ENCODE measurements at places on chromosomes 7 and 10.

DNA sequence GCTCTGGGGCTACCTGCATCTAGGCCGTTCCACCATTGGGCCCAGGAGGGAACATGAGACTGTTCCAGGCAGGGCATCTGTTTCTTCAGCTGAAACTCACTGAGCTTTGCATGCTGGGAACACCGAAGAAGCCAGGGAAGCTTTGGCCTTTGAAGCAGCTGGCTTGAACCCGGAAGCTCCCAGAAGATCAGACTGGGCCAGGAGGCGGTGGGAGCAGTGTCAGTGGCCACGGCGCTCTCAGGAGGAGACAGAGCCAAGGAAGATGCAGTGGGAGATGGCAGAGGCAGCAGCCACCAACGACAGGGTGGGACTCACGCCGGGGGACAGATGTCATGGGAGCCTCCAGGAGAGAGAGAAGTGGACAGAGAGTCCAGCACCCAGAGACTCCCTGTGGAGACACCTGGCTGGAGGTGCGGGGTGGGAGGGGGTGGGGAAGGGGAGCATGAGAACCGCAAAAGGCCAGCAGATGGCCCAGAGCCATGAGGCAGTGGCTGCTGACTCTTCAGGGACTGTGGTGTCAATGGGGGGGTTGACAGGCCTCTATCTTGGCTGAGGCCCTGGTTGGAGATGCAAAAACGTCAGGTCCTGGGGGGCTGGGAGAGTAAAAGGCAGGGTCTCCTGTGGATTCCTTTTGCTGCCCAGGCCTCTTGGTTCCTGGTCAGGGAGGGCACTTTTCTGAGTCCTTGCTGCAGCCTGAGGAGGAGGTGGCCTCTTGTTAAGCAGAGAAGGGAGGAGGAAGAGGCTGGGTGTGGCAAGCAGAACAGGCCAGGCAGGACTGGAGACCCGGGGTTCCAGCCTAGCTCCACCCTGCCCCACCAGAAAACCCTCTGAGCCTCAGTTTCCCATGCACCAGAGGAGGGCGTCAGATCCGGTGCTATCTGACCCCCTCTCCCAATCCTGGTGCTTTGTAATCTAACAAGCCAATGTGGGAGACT lies 6.3 kb upstream of the AQP1 start:
- DNase-seq, result no peak

DNA sequence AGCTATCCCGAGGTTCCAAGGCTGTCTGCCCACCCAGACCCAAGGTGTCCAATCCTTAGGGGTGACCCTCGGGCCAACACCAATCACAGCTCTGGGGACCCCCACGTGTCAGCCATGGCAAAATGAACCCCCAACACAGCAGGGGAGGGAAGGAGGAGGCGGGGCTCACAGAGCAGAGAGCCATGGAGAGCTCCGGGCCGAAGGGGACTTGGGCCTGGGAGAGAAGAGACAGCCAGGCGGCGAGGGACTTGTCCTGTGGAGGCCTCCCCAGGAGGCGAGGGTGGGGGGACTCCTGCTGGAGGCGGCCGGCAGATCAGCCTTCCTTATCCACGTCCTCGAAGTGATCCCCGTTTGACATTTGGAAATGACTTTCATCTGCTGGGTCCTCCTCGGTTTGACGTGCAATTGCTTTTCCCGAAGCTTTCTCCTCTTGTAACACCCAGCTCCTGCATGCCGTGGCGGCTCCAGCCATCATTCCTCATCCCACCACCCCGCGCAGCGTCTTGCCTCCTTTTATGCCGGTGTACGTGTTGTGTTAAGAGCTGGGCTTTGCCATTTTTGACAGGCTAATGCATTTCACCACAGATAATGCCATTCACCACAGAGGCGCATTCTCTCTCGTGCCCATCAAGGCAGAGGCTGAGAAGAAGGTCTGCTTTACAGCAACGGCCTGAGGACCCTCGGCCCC lies 337.4 kb downstream of the DNAJB6 start:
- DNase-seq, result no peak

DNA sequence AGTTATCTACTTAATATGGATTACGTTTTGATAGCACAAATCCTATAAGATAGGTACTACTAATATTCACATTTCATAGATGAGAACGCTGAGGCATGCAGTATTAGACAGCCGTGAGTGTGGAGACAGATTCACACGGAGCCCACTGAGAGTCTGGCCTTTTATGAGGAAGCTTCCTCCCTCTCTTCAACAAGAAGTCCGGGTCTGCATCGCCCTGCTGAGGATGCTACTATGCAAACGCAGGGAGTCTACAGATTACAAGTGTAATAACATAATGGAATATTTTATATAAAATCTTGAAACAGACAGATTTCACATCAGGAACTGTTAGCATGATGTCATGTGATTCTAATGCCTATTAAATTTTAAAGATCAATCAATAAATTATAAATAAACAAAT lies 255.9 kb upstream of the GLI3 start:
- DNase-seq, result no peak

DNA sequence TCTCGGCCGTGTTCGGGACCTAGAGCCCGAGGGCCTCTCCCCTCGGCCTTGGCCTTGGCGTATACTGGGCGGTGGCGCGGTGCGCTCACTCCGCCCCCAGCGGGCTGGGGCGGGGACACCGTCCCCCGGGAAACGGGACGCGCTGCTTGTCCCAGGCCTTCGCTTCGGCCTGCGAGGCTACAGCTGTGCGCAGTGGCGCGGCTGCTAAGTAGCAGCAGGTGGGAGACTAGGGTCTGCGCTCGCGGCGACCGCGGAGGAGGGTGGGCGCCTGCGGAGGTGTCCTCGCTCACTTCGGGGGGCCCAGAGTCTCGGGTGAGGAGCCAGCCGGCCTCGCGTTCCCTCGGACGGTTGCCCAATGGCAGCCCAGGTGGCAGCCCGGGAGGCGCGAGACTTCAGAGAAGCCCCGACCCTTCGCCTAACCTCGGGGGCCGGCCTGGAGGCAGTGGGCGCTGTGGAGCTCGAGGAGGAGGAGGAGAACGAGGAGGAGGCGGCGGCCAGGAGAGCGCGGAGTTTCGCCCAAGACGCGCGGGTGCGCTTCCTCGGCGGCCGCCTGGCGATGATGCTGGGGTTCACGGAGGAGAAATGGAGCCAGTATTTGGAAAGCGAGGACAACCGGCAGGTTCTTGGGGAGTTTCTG lies at the start of gene DNAH11:
Gene DNAH11 (plus strand): TSS at position 149 of the 637 bp plus-strand sequence. CDS start 207 bp downstream, at position 356.
- DNase-seq, result no peak

- DNase-seq, result no peak
Measured at GRCh38 chr7:69619635-69620034, 21.4 kb downstream of the AUTS2 start.

DNA sequence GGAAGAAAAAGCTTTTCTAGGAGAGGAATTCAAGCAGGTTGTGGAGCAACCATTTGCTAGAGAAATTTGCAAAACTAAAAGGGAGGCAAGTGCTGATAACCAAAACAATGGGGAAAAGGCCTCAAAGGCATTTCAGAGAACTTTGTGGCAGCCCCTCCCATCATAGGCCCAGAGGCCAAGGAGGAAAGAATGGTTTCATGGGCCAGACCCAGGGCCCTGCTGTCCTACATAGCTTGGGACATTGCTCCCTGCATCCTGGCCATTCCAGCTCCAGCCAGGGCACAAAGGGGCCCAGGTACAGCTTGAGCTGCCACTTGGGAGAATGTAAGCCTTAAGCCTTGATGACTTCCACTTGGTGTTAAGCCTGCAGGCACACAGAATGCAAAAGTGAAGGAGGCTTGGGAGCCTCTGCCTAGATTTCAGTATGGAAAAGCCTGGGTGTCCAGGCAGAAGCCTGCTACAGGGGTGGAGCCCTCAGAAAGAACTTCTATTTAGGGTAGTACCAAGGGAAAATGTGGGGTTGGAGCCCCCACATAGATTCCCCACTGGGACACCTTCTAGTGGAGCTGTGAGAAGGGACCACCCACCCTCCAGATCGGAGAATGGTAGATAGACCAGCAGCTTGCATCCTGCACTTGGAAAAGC lies 91.2 kb downstream of the RALA start:
- no peak for DNase-seq

Measured in brain microvascular endothelial cell (primary cell).